ENCODE measurements at places on chromosomes 6 and 20.

DNA sequence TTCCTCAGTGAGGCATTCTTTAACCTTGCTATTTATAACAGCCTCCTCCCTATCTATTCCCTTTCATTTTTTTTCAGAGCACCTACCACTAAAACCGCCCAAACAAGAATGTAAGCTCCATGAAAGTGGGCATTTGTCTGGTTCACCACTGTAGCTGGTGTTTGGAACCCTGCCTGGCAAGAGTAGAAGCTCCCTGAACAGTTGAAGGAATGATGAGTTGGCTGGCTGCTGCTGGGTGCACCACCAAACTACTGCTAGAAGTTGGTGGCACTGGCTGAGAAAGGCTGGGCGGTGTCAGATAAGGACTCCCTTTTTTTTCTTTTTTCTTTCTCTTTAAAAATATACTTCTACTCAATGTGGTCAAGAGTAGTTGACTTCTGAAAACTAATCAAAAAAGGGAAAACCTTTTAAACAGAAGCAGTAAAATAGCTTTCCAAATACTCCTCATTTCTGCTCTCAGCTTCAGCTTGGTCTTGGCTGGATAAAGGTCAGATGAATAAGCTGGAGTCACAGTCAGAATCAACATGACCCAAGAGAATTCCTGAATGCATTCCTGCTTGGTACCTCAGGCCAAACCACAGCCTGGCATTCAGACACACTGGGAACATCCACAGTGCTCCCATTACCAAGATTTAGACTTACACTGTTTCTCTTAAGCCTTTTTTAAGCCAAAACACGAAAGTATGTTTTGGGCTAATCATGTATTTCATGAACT is 38.0 kb downstream of the RTN4IP1 start:
- no peak for DNase-seq

GRCh38 chr6:31485055-31485454 is 12.9 kb upstream of the MICB start:
- no peak for DNase-seq

DNA sequence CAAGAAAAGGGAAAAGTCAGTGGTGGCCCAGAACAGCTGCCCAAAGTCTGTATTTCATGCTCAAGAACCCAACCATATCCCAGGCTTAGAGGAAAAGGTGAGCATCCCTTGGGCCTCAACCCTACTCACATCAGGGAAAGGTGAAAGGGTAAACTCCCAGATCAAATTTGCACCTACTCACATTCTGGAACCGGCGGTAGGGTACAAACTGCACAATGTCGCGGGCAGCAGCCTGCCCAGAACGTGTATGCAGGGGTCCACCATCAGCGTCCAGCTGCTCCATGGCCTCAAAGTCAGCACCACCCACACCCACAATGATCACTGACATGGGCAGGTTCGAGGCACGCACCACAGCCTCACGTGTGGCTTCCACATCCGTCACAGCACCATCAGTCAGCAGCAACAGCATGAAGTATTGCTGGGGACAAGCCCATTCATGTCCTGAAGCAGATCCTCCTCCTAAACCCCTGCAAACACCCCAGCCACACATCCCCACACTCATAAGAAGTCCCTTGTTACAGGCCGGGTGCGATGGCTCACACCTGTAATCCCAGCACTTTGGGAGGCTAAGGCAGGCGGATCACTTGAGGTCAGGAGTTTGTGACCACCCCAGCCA is 10.9 kb downstream of the SPAG4 start:
- DNase-seq = no peak

- DNase-seq = no peak
Observed at GRCh38 chr6:2917801-2918445, 14.8 kb upstream of the SERPINB9 start.

DNA sequence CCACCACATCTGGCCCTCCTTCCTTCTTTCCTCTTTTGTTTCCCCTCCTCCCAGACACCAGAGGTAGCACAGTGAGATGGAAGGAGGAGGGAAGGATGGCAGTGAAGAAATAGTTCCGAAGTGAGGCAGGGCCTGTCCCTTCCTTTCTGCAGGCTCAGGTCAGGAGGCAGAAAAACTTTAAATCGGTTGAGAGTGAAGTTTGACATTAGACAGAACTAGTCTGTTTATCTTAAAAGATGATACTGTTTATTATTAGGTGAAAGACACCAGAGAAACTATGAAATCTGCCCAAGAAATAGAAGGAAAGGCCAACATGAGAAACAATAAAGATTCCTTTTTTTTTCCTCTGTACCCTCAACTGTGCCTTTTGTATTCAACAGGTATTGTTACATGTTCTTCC is 670.3 kb downstream of the UTRN start:
- DNase-seq = no peak

GRCh38 chr6:10303608-10304506 is 111.0 kb downstream of the TFAP2A start:
- no peak for DNase-seq

DNA sequence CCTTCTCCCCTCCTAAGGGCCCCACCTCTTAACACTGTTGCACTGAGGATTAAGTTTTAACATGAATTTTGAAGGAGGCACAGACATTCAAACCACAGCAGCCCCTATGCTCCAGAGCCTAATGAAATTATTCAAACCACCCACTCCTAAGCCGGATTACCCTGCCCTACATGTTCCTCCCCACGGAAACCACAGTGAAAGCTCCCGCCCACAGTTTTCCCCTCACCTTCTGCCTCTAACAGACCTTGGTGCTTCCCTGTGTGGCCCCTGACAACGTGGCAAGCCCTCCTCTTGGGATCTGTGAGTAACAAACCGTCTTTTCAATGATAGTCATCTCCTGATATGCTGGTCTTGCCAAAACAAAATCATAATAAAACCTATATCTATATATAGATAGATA is 74.8 kb downstream of the RIN2 start:
- DNase-seq = no peak

DNA sequence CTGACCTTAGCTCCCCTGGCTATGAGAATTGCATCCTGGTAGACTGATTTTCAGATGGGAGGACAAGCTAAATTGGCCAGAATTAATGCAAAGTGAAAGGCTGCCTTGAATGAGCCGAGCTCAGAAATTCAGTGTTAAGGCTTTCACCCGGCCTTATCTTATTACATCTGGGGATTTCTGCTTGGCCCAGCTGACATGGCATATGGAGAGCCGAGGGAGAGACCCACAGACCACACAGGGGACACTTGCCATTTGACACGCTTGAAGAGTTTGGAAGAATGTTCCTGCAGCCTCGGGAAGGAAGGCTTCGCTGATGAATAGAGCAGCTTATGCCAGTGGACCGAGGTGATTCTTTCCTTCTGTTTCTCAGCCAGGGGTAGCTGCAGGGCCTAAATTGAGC is 9.0 kb downstream of the MOCS3 start:
- DNase-seq = no peak

DNA sequence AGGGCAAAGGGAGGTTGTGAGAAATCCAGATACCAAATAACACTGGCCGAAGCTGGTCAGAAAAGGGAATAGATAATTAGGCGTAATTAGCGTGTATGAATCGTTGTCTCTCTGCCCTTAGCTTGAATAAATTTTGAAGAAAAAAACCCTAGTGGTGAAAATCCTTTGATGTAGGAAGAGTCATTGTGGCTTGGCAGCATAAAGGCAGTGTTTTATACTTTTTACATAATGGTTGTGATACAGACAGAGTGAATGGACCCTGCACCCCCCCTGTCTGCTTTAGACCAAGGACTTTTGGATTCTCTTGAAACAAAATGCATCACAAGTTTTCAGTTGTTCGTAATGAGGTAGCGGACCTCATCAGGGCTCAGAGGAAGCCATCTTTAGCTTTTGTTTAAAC is 126.5 kb downstream of the AFG1L start:
- no peak for DNase-seq

DNA sequence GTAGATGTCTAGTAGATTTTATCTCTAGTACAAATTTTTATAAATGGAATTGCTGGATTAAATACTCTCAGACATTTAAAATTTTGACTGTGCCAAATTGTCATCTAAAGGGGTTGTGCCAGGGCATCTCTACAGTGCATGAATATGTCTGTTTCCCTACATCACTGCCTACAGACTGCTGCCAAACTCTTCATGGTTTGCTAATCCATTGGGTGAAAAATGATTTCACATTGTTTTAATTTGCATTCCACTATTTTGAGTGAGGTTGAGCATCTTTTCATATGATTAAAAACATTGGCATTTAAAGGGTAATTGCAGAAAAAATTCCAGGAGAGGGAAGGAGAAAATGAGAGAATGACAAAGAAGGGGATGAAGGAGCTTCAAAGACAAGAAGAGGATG is 267.7 kb upstream of the RNF24 start:
- no peak for DNase-seq
